ENCODE measurements at places on chromosomes 5 and 9.

DNA sequence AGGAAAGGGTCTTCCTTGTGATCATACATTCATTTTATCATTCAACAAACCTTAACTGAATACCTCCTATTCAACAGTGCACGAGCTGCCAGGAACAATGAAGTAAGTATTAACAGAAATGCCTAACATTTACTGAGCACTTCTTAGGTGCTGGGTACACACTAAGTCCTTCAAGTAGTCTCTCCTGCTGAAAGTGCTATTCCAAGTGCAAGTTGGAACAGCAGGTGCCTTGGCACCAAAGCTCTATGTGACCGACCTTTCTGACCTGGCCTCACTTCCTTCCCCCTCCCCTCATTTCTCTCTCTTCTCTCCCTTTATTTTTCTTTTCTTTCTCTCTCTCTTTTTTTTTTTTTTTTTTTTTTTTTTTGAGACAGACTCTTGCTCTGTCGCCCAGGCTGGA, 94.5 kb downstream of the GRIA1 start:
- DNase-seq = no peak

DNA sequence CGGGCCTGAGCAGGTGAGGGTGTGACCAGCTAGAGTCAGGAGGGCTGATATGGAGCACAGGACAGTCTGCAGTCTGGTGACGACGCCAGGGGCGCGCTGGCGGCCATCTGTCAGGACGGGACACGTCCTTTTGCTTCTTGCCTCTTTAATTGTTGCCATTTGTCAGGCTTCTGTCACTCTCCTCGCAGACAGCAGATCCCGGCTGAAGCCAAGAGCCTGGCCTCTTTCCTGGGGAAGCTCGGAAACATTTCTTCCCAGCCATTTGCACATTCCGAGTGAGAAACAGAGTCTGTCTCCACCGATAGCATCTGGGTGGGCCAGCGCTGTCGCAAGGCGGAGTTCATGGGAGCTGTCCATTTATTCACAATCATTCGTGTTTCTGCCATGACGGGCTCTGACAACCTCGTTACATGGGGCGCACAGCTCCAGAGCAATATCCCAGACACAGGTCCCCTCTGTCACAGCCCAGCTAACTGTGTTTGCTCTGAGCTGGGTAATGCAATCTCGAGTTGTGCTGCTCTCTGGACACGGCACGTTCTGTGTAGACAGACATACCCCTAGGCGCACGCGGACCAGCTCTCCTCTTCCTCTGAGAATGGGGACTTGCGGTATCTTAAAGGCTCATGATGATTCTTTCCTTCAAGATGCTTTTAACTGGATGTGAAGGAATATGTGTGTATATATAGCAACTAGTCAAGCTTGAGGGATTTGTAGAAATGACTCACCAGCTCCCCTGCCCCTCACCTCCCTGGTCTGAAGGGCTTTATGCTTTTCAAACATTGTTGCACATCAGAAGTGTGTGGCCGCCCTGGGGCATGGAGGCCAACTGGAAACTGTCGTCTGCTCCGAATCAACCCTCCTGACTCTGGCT, 105.3 kb upstream of the FCN2 start:
- no peak for DNase-seq

DNA sequence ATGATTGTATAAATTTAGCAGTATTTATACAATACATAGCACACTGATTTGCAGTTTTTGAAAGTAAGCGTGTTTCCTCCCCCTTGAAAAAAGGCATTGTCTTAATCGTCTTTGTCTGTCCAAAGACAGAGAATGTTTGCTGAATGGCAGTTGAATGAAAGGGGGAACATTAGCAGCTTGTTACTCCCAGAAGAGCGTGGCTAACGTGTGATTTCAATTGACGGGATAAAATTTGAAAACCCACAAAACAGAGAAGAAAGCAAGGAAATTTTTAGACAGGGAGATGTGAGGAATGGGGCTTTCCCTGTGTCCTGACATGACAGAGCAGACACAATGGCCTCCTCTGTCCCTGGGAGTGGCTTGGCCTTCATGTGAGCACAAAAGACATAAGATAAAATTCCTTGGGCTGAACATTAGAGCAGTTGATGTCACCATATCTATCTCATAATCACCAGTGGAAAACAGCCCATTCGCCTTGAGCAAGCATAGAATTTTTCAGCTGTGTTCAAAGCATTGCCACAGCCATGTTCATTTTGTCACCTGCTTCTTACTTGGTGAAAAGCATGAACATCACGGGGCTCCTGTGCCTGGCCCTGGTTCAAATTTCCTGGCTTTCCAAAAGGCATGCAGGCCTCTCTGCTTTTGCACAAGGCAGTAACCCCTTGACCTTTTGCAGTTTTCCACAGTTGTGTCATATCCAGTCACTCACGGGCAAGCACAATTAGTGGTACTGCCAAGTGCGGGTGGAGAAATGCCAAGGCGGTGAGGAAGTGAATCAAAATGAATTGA, 126.9 kb downstream of the TLE1 start:
- DNase-seq = no peak

DNA sequence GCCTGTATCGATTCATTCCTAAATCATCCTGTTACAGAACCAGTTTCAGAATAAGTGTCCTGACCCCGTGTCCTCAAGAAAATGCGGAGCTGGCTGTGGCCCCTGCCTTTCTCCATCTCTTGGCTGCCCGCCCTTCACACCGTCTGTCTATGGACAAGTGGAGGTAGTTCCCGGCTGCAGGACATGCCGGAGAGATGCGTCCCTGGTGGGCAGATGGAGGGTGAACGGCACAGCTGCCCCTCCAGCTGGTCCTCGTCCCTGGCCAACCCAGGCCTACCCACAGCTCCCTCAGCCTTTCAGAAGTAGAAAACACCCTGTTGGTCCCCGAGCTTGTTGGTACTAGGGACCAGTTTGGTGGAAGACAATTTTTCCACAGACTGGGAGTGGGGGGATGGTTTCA, 14.8 kb upstream of the EXOC3 start:
- DNase-seq = no peak

GRCh38 chr5:44538797-44539601, 149.8 kb upstream of the FGF10 start:
- no peak for DNase-seq

- no peak for DNase-seq
Measured at GRCh38 chr9:68995776-68996175, 18.1 kb downstream of the PRKACG start.

- DNase-seq = no peak
Measured at GRCh38 chr9:132299221-132299620, 55.6 kb downstream of the SETX start.

GRCh38 chr9:134619983-134620661, 21.5 kb upstream of the COL5A1 start:
- DNase-seq = no peak

GRCh38 chr5:159094745-159095144, 5.0 kb downstream of the EBF1 start:
- no peak for DNase-seq

DNA sequence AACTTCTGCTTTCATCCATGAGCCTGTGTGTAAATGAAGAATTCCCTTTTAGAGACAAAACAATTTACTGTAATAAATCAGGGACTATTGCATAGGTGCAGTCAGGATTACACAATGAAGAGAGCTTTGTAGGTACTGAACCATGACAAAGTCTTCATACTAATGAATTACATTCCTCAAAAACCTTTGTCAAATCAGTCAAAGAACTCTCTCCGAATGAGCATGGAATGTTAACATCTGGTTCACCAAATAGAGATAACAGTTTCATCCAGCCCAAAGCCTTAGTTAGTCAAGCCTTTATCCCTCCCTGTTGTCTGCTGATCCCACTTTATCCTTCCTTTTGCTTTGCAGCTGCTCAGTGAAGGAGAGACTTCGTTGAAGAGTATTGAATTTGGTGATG, 62.9 kb upstream of the DMRTA1 start:
- no peak for DNase-seq

DNA sequence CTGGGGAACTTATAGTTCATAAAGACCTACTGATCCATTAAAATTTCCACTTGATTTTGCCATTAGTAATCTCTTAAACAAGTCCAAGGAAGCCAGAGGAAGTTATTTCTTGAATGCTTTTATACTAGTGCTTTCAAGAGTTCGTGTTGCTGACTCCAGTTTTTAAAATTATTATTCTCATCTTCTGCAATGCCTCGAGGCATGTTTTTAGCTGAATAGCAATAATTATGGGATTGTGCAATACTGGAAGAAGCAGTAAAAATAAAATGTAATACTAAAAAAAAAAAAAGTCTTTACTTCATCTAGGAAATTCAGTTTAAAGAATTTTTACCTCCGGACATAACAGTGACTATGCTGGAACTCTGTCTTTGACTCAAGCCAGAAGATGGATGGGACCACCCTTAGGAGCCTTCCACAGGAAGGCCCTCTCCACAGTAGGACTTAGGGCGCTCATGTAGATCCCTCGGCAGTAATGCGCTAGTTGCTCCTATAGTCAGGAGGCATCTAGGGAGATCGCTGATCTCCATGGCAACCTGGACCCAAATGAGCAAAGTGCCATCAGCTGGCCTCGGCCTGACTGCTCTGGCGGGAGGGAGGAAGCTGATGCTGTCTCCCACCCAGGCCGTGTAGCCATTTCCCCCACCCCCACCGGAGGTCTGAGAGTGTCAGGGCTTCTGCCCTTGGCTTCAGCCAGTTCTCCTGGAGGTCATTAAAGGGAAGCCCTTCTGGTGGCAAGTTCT, 56.7 kb downstream of the DAPK1 start:
- no peak for DNase-seq

GRCh38 chr9:124453586-124454191, 3.4 kb downstream of the ADGRD2 start:
- DNase-seq = no peak

- peak; percentile 68 for DNase-seq
Measured at GRCh38 chr9:36166168-36166927, 2.8 kb upstream of the CCIN start.

DNA sequence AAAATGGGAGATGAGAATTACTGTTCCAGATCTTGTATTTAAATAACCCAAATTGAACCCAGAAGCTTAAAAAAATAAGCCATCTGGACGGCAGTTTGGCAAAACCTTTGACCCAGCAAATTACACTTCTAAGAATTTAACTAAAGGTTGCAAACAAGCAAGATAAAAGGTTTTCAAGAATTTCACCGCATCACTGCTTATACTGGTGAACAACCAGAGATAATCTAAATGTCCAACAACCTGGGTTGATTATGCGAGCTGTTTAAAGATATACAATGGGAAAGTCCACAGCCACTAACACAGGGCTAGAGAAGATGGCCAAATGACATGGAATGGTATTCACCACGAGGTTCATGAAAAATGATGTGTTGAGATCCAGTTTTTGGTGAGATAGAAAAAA, 149.3 kb downstream of the GNAQ start:
- DNase-seq = no peak

DNA sequence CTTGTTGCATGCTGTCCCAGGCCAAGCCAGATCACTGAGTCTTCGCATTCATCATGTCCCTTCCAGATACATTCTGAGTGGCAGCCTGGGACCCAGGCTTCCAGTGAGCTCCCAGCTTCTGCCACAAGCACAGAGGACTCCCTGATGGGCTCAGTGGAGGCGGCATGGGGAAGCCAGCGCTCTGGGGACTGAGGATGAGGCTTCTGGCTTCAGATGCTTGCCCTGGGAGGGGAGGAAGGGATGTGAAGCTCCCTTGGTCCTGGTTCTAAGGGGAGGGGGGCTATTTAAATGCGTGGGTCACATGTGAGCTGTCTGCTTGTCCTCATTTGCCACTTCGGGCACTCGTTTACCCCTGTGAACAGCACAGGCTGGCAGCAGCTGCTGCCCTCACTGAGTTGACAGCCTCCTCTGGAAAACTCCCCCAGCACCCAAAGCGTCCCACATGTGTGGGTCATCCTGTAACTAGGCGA, 174.0 kb downstream of the NR3C1 start:
- DNase-seq = no peak

- no peak for DNase-seq
Measured at GRCh38 chr9:27496135-27496504, 28.0 kb upstream of the IFNK start.

DNA sequence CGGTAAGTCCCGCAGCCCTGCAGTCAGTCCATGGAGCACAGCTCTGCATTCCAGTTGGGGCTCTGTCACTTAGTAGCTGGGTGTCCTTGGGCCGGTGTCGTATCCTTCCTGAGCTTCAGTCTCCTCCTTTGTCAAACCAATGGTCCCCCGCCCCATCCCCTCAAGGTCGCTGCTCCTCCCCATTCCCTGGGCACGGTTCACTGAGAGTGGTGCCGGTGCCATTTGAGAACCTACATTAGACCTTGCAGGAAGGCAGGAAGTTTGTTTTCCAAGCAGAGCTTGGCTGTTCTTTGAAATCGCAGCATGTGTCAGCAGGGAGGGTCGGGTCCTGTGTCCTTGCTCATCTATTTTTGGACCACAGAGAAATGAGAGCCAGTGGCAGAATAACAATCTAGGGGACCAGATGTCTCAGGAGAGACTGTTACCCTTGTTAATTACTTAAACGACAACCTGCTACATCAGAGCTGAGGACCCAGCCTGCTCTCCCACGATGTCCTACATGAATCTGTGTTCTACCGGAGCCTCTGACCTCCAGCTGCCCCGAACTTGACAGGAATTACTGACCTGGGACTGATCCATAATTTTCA, 21.7 kb upstream of the BARHL1 start:
- no peak for DNase-seq

DNA sequence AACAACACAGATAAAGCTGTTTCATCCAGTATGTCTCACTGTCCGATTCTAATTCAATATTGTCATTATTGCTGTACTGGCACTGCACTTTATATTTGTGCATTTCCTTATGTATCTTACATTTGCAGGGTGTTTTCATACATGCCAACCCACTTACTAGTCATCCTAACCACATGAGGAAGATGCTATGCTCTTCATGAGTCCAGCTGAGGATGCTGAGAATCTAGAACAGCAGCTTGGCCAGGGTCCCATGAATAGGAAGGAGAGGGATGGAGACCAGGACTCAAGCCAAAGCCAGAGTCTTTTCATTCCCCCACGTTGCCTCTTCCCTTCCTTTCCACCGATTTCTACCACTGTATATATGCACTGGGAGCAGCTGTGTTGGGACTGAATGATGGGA, 292.8 kb upstream of the KLF4 start:
- peak; percentile 43 for DNase-seq

DNA sequence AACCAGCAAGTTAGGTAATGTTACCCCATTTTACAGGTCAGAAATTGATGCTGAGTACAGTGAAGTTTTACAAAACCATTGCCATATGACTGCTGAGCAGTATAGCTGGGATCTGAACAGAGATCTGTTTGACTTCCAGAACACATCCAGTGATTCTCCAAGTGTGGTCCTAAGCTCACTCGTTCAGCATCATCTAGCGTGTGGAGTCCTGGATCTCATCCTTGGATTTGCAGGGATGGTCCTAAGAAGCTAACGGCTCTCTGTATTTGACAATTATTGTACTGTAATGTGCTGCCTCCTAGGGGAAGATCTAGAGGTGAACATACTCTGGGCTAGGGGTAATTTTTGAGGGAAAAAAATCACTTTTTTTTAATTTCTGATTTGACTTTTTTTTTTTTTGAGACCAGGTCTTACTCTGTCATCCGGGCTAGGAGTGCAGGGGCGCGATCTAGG, 1.4 kb downstream of the SLC26A2 start:
- peak; percentile 21 for DNase-seq
